Activated CD8-positive, alpha-beta memory T cell treated with anti-CD3 and anti-CD28 coated beads for 48 hours (primary cell): ENCODE measurements at places on chromosomes 1 and 21.

DNA sequence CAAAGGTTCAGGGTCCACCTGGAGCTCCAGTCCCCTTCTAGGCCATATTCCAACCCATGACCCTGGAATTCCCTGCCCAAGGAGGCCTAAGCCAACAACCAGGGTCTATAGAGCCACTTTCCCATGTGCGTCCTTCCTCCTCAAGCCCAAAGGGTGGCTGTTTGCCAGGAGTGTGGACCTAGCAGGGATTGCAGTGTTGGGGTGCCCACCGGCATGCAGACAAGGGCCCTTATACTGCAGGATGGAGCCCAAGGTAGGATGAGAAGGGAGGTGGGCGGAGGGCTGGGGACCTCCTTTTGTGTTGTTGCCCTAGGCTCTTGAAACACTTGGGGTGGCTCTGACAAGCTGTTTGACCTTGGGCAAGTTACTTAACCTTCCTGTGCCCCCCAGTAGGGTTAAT, 19.7 kb upstream of the ADGRB2 start:
- DNase-seq: no peak

DNA sequence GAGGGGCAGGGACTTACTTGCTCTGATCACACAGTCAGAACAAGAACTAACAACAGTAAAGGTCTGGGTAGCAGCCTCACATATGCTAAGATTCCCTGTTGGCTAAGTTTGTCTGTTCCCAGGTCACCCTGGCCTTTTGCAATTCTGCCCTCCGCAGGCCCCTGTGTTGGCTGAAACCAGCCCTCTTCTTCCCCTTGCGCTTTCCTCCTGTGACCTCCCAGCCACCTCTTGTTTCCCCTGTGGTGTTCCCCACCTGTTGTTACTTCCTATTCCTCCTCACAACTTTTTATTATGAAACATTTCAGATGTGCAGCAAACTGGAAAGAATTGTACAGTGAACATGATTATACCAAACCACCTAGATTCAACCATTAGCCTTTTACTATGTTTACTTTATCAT, 23.4 kb downstream of the MAPKAPK2 start:
- DNase-seq: no peak

GRCh38 chr1:36836196-36836883, 198.0 kb downstream of the GRIK3 start:
- no peak for DNase-seq

DNA sequence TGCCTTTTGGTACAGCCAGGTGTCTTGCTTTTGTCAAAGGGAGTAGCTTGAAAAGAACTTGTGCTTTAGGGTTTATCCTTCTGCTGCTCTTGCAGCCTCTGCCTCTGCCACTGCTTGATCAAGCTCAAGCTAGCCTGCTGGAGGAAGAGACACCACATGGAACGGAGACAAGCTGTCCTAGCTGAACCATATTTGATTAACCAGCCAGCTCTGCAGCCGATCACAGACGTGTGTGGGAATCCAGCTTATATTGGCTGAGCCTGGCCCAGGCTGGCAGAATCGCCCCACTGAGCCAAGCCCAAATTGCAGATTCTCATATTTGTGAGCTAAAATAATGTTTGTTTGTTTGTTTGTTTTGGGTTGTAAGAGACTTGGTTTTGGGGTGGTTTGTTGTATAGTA, 18.7 kb upstream of the FAM78B start:
- DNase-seq: no peak

DNA sequence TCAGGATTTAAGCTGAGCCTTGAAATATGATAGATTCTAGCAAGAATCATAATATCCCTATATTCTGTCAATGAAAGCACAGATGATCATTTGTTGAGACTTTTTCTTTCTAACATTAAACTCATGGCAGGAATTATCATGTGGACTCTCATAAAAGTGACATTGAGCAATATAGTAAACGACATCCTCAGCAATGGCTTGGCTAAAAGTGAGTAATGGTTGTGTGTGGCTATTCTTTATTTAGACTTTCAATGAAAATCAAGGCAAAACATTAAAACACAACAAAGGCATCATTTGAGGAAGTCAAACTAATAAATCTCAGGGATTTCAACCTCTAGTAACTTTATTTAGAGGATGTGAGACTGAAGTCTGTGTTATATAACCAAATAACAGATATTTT, 257.8 kb upstream of the ADGRL4 start:
- DNase-seq: no peak

DNA sequence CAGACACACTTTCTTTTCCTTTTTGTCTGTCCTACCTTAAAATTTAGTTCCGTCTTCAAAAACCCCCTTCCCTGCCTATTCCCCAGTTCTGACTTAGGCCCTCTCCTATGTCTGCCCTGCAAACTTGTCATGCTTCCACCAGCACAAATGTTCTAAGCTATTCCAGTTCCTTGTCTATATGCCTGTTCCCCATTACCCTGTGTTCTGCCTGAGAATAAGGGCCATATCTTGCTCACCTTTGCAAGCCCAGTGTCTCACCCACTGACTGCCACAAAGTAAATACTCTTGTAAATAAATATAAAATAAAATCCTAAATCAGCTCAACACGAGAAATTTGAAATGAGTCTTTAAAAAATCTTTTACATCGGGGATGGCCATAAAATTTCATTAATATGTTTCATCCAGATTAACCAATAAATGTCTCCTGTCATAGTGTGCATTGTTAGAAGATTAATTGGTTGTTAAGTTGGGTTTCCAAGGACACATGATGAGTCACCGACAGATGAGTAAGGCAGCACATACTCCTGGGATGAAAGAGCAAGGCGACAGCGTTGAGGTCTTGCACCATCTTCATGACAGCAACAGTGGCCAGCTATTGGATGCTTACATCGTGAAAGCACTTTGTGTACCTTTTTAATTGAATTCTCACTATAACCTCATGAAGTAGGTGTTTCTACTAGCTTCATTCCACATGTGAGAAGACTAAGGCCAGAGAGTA, 92.6 kb upstream of the NGF start:
- no peak for DNase-seq

- DNase-seq: no peak
These were observed 27.4 kb downstream of the PER3 start for GRCh38 chr1:7811476-7811875.

- DNase-seq: no peak
These were observed 30.5 kb downstream of the TNFSF18 start for GRCh38 chr1:173020138-173020750.

DNA sequence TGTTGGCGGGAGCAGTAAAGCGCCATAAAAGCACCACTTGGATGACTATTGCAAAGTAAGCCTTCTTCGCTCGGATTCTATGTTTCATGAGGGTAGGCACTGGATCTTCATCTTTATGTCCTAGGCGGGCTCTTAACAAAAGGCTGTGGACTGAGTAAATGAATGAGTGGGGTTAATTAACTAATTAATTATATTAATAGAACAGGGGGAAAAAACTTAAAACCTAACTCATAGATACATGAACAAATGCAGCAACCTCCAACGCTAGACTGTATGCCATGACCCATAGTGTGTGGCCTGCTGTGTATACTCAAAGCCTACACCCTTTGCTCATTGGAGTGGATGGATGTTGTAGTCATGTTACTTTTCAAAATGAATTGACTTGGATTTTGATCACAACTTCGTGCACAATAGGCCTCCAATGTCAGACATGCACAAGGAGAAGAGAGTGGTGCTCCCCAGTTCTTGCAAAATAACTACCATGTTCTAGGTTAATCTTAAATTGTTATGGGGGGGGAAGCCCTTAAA, 417 bp upstream of the GFI1 start:
- no peak for DNase-seq

DNA sequence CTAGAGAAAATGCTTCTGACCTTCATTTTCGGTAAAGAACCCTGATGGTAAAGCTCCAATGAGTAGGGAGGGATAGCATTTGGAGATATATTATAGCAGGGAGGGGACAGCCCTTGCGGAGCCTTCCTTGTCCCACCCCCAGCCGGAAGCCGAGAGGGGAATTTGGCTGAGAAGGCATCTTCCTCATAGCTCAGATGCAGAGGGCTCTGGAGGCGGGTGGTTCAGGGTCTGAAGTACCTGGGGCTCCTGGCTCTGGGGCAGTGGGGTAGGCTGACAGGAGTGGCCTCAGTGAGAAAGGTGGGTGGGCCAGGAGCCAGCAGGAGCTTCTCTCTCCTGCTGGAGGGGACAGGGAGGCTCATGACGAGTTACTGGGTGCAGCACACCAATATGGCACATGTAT, 88.0 kb upstream of the IFFO2 start:
- DNase-seq: no peak

GRCh38 chr1:87120779-87121178, 206.3 kb downstream of the HS2ST1 start:
- DNase-seq: no peak

DNA sequence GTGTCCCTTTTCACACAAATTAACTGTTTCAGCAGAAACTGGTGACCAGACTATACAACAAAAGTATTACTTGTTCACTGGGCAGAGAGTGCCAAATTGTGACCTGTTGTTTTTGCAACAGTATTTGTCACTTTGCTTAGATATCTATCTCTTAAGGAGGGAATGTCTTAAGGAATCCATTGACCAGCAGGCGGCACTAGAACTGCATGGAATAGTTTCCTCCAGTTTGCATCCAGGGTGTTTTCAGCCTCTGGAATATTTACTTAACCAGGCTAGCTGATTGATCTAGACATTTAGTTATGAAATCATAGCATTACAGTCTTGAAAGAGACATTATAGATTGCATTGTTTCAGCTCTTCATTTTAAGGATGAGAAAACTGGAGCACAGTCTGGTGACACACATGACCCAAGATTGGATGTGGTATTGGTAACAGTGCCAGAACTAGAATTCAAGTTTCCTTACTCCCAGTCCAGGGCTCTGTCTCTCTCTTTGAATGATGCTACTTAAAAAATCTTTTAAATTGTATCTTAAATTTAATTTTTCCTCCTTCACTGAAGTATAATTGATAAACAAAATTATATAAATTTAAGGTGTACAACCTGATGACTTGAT, 16.9 kb downstream of the RPTN start:
- DNase-seq: no peak

- no peak for DNase-seq
These were observed 17.0 kb downstream of the SLC25A24 start for GRCh38 chr1:108182959-108183700.

GRCh38 chr1:24048205-24048869, 63.6 kb downstream of the MYOM3 start:
- DNase-seq: no peak

GRCh38 chr1:247112479-247112781, 8.3 kb upstream of the ZNF669 start:
- no peak for DNase-seq

GRCh38 chr1:91548376-91549040, 47.9 kb downstream of the CDC7 start:
- DNase-seq: no peak

- no peak for DNase-seq
These were observed 220.1 kb downstream of the SDCCAG8 start for GRCh38 chr1:243475966-243476365.

DNA sequence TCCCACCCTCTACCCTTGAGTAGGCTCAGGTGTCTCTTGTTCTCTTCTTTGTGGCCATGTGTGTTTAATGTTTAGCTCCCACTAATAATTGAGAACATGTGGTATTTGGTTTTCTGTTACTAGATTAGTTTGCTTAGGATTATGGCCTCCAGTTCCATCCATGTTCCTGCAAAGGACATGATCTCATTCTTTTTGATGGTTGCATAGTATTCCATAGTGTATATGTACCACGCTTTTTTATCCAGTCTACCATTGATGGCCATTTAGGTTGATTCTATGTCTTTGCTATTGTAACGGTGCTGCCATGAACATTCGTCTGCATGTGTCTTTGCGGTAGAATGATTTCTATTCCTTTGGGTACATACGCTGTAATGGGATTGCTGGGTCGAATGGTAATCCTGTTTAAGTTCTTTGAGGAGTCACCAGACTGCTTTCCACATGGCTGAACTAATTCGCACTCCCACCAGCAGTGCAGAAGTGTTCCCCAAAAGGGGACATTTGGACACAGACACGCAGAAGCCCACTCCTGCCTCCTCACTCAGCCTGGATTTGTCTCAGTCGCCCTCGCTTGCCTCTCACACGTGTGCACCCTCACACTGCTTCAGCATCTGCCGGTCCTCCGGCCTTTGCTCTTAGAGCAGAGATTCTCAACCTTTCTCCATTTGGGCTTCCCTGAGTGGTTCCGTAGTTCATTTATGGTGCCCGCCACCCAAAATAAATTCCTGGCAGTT, 3.7 kb downstream of the MX2 start:
- no peak for DNase-seq

GRCh38 chr1:232585486-232585885, 44.4 kb downstream of the SIPA1L2 start:
- no peak for DNase-seq

DNA sequence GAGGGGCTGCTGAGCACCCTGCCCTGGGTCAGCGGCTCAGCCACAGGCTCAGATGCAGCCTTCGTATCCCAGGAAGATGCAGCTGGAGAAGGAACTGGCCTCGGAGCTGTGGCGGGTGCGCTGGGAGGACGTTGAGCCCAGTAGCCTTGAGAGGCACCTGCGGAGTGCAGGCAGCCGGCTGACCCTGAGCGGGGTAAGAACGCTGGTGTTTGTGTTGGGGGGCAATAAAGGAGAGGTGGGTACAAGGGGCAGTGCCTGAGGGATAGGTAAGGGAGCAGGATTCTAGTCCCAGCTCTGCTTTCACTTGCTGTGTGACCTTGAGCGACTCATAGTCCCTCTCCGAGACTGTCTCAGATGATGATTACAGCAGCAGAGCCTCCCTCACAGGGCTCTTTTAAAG, 6.4 kb downstream of the NPR1 start:
- no peak for DNase-seq
